ENCODE measurements at places on chromosomes 12 and 14.

- DNase-seq, result no peak
Observed at GRCh38 chr12:105106621-105107020, 910 bp upstream of the WASHC4 start.

DNA sequence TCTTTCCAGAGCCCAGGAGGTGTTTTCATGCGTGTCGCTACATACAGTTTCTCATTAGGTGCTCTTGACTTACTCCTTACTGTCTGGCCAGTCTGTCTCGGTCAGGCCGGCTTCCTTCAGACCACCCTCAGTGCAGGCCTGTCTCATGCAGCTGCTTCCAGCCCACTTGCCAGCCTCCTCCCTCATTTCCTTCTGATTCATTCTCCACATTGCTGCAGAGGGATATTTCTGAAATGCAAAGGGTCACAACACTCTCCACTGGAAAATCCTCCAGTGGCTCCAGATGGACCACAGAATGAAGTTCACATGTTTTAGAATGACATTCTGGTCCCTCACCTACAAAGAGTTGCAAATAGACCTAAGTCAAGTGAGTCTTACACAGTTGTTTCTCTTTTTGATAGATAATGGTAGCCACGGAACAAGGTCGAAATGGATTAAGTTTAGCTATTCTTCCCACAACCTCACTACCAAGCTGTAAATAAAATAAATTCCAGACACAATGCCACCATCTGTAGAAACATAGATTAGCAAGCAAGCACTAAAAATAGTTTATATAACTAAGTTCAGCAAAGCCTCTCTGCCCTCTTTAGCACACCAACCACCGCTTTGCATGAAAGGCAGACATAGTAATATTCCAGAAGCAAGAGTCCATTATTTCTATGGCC, 146.9 kb downstream of the ESR2 start:
- no peak for DNase-seq

GRCh38 chr14:101727611-101728366, 33.7 kb upstream of the PPP2R5C start:
- no peak for DNase-seq

- no peak for DNase-seq
Observed at GRCh38 chr12:80317307-80317706, 126.7 kb upstream of the PTPRQ start.

DNA sequence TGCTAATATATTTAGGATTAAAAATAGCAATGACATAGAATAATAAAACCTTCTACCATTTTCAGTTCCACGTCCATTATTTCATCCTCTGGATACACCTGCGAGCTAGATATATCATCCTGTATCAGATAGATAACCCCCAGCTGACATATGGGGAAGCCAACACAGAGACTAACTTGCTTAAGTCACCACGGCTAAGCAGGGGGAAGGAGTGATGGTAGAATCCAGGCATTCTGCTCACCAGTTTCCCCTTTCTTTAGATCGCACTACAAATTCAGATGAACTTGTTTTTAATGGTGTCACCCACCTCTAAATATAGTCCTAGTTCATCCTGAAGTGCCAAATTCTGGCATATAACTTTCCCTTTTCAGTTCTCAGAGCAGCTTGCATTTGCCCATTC, 110.1 kb downstream of the TXNDC16 start:
- DNase-seq, result no peak

DNA sequence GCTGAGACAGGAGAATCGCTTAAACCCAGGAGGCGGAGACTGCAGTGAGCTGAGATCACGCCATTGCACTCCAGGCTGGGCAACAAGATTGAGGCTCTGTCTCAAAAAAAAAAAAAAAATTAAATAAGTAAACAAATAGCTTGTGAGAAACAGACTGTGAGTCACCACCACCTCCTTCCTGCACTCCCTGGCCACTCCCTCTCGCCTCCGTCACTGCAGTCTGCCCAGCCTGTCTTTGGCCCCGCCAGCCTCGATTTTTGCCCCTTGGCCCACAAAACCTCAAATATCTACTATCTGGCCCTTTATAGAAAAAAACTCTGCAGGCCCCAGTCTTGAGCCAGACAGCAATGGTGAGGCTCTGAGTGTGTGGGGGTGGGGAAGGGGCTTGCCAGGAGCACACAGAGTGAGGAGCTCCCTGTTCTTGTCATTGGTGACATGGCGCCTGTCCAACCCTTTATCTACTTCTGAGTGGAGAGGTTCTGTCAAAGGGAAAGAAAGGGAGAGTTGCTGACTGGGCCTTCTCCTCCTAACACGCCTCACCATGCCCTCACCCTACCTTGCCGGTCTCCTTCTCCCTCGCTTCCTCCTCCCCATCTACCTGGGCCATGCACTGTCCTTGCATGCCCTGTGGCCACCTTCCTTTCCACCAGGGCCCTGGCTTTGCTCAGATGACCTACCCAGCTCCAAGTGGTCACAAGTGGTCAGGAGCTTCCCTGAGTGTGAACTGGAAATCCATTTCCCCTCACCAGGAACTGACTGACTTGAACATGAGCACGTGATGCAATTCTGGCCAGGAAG, 22.1 kb downstream of the LGMN start:
- DNase-seq, result peak; percentile 67

GRCh38 chr14:23071921-23072539, 14.7 kb upstream of the CDH24 start:
- no peak for DNase-seq

DNA sequence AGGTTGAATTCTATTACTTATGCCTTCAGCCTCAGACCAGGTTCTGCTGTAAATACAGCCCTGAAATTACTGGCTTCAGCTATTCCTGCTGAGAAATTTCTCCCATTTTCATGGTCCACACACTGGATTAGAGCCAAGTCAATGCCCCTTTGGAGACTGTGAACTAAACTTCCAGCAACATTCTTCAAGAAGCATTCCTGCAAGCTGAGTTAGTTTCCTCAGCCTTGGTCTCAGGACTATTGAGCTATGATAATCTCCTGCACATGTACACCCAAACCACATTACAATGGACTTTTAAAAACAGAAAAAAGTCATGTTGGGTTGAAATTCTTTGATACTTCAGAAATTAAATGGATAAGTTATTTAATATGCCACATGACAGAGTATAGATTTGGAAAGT, 58.0 kb upstream of the AVPR1A start:
- no peak for DNase-seq

All from activated CD4-positive, alpha-beta T cell treated with anti-CD3 and anti-CD28 coated beads, Interleukin-2, amount 50 U/mL, for 16 hours (primary cell).